ENCODE measurements at places on chromosomes 13 and 19.

GRCh38 chr19:47781590-47782262, 3.2 kb downstream of the SELENOW start:
- DNase-seq = no peak

DNA sequence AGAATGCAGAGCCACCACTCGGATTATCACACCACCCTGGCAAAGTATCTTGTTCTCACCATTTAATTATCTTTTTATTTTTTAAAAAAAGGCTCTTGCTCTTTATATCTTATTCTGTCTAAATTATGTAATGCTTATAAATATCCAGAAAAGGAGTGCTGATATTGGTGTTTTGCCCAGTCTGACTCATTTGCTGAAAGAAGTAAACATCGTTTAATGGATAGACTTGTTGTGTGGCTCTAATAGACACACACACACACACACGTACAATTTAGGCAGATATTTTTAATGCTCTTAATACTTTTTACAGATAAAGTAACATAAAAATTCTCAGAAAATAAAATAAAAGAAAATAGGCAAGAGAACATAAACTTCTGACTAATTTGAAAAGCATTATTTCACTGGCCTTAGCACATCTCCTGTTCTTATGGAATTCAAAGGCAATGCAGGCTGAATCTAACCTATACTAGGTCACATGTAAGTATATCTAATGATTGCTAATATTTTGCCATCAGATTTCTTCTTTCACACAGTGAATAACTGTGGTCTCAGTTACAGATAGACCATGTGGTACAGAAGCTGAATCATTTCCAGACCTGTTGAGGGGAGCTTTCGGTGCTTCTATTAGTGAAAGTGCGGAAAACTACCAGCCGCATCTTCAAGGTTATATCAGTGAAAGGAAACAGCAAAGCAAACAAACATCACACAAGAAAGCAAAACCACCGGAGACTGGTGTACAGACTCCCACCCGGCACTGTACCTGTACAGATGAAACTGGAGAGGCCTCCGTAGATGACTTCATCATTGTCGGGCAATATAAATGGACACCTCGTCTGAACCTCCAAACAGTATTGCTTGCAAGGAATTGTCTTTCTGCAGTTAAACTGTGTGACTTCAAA, 642.1 kb upstream of the ARGLU1 start:
- DNase-seq = no peak

DNA sequence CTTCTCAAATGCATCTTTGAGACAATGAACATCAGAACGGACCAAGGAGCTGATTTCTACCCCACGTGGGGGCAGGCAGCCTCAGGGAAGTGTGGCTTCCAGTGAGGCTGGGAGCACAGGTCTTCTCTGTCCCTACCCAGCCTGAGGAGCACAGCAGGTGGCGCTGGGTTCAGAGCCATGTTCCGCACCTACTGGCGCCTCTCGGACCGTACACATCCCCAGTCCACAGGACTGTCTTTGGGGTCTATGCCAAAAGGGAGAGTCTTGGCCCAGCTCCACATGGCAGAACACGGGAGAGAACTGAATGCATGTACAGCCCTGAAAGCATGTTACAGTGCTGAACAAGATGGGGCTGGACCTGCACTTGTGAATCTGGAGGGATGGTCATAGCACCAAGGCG, 22.6 kb downstream of the SUGP1 start:
- DNase-seq = no peak

GRCh38 chr13:75685239-75685697, 49.1 kb downstream of the LMO7 start:
- no peak for DNase-seq

DNA sequence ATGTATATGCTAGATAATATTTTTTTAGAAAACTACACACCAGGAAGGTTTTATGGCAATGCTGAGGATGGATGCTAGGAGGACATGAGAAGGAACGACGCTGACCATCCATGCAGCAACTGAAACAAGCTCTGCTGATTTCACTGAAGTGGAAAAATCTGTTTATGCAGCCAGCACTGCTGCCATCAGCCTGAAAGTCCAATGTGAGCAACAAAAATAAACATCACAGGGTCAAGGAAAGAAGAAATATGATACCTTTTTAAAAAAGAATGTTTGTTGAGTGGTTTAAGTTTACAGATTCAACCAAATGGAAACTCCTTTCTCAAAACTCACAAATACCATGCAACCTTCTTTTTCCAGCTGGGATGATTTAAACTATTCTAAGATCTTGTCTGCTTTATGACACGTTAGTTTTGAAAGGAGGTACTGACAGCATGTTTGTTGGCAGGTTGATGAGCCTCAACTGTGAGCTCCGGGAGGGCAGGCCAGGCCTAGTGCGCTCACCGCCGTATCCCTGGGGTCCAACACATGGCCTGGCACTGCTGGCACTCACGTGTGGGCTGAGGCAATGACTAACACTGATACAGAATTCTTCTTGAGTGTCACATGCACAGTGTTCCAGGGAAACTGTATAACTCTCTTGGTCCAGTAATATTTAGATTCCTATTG, 46.8 kb downstream of the LATS2 start:
- no peak for DNase-seq

GRCh38 chr13:46565808-46566750, 13.1 kb downstream of the LRCH1 start:
- no peak for DNase-seq

DNA sequence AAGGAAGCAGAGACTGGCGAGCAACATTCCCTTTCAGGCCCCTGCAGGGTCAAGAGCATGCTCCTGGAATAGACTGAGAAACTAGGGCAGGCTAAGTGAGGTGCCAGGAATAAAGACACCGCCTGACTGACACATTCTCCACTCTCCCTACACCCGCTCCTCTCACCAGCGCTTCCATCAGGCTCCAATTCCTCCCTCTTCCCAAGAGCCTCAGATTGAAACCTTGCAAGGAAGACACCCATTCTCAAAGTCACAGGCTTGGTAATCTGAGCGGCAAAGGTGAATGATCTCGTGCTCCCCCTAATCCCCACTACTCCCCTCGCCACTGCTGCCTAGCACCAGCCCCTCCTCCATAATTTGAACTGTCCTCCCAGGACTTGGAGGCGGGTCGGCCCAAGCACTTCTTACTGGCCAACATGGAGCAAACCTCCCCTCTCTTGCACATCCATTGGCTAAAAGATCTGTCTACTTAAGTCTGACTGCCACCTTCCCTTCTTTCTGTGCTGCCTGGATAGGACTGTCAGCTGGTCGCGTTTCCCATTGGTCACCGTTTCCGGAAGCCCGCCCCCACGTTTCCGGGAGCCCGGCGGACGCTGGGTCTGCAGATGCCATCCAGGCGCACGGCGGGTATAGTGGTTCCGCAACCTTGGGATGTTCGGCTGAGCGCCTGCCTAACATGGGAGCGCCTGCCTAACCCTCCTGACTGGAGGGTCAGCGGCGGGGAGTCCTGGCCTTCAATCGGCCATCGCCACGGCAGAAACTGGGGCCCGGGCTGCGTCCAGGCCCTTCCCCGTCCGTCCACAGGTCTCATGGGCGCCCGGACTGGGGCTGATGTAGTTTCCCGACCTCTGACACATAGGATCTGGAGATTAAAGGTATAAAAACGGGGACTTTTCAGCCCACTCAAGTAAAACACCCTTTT, 33.6 kb downstream of the ZNF383 start:
- no peak for DNase-seq

GRCh38 chr19:8835446-8835845, 3.3 kb downstream of the MBD3L1 start:
- DNase-seq = no peak

DNA sequence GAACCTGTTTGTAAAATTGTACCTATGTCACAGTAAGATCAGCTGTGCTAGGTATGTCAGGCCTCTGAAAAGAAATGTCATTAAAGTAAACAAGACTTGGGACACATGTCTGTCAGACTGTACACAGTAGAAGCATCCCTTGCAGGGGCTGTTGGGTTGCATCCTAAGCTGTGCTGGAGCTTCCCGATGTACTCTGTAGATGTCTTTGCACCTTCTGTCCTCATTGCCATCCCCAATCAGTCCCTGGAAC, 48.7 kb upstream of the GPR183 start:
- no peak for DNase-seq

DNA sequence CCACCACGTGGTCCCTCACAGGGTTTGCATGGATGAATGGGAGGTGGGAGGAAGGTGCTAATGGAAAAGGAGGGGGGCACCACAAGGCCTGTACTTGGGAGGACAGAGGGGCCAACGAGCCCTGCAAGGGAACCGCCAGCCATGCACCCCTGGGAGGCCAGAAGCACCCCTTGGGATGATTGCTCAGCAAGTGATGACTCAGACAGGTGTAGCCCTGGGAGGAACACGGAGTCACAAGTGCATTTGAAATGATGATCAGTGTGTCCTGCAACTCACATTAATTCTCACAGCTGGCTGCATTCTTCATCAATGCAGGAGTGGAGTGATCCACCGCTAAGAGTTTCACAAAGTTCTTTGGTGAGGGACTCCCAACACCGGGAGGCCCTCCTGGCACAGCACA, 82.8 kb upstream of the ZNF254 start:
- no peak for DNase-seq

DNA sequence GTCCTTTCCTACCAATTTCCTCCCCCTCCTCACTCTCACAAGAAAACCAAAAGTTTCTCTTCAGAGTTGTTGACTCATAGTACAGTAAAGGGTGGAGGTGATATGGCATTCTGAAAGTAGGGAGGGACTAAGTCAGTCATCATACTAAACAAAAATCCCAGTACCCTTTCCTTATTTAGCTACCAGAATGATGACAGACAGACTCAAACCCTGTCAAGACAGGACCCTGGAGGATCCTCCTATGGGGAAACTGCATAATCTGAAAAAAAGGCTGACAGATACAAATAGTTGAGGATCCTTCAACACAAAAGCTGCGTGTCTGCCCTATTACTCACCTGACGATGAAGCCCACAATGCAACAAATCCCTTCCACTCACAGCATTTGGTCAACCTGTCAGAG, 55.5 kb downstream of the CYSLTR2 start:
- no peak for DNase-seq

DNA sequence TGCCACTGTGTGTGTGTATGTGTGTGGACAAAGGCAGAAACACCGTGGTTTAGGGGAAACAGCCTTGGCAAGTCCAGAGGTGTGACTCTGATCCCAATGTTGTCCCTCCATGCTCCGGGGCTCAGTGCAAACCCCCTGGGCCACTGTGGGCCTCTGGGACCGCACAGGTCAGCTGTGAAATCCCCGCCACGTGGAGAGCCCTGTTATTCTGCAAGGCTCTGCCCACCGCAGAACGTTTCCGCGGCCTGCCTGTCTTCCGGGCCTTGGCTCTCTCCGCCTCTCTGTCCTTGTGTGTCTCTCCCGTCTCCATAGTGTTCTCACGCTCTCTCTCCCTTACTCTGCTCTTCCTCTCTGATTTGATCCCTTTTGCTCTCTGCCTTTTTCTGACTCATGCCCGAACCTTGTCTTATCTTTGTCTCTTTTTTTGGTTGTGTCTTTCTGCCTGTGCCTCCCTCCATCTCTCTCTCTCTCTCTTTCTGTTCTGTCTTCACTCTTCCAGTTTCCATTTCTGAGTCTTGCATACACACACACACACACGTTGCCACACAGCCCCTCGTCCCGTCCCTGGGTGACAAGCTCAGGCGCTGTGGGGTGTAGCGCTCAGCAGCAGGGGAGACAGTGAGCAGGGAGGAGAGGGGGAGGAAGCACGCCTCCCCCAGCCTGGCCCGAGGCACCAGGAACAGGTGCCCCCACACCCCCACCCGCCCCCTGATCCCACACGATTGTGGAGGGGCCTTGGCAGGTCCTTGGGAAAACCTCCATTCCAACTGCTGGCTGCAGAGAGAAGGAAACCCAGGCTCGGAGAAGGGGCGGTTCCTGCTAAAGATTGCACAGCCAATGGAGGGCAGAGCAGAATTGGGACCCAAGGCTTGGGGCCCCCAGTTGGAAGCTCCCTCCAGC, 3.0 kb downstream of the TTYH1 start:
- no peak for DNase-seq

DNA sequence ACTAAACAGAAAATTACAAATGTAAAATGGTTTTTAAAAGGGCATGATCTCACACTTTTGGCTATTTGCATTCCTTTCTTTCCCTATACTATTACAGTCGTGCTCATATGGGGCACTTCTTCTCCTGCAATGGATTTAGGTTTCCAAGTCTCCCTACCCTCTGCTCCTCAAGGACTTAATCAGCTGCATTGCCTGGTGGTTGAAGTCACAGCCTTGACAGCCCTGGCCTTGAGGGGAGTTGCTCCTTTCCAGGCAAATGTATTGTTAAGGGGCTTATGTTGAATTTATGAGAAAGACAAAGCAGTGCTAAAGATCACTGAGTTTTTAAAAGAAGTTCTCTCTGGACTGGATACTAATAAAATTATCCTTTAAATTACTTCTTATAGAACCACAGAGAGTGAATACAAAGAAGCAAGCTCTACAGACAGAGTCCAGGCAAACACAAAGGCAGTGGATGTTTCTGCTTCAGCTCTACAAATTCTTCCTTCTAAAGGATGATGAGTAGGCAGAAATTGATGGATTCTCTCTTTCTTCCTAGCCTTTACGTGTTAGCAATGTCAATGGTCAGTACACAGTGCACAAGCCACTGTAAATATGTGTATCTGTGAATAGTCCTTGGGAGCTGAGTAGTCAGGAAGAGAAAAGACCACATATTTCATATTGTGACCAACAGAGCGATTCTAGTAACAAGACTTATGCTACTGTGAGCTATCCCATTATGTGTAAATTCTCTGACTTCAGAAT, 390.9 kb downstream of the TBC1D4 start:
- no peak for DNase-seq

- DNase-seq = no peak
Measured at GRCh38 chr13:46035066-46035465, 17.5 kb downstream of the ZC3H13 start.

- DNase-seq = no peak
Measured at GRCh38 chr19:44742330-44743061, 6.0 kb upstream of the BCL3 start.

GRCh38 chr13:23289917-23290357, 109.2 kb downstream of the SGCG start:
- DNase-seq = no peak
